ENCODE measurements at places on chromosomes 3 and 15.

DNA sequence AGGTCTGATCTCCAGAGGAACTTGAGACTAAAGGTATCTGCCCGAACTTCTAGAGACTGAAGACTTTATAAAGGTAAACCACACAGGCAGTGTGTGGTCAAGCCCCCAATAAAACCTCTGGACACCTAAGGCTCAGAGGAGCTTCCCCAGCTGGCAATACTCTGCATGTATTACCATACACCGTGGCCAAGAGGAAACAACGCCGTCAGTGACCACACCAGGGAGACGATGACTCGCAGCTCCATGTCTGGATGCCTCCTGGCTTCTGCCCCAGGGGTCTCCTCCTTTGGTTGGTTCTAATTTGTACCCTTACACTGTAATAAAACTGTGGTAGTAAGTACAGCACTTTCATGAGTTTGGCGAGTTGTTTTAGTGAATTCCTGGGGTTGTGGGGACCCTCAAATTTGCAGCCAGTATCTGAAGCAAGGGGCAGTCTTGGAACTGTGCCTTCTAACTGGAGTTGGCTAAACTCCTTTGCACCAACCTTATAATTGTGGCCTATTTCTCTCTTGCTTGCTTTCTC lies 32.1 kb upstream of the BCL2L10 start:
- no peak for DNase-seq

- no peak for DNase-seq
These were observed 11.9 kb downstream of the PRKAR2A start for GRCh38 chr3:48835650-48836366.

- no peak for DNase-seq
These were observed 23.7 kb upstream of the FURIN start for GRCh38 chr15:90844696-90845095.

DNA sequence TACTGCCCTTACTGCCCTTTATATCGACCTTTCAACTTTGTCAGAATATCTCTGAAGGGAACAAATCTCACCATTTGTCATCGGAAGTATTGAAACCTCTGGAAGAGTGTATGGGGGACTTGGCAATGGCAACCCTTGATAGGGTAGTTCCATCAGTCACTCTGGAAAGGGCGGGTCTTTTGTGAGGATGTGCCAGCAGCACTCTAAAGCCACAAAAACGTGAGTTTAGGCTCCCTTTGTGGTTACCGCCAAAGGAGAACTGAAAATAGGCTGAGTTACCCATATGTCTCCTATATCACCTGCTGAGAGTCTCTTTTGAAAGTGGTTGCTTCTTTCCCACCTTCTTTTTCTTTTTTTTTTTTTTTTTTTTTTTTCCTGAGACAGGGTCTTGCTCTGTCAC lies 296.8 kb upstream of the CHRM5 start:
- no peak for DNase-seq

DNA sequence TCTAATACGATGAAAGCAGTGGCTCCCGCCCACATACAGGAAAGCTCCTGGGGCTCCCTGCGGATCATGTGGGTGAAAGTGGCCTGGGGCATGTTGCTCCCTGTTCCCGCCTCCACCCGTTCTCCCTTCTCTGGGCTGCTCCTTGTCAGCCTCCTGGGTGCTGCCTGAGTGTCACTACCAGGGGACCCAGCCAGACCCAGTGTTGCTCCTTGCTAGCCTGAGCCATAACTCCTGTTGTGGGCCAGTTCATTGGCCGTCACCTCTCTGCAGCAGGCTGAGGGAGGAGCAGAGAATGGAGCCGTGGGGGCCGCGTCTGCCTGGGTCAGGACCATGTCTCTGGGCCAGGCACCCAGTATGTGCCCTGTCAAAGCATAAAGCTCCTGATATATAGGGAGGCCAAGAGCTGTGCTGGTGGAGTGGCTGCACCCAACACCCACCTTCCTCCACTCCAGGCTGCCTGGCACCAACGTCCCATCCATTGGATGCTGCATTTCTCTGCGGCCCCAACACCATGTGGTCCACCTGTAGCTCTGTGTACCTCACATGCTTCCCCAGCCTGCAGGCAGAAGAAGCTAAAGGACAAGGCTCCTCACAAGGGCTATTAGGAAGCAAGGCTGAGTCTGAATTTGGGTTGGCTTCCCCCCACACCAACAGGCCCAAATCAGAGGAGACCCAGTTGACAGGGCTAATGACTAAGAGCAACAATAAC lies 40.5 kb downstream of the KLF13 start:
- DNase-seq, result no peak

- no peak for DNase-seq
These were observed 70.3 kb upstream of the IQSEC1 start for GRCh38 chr3:13143381-13144004.

DNA sequence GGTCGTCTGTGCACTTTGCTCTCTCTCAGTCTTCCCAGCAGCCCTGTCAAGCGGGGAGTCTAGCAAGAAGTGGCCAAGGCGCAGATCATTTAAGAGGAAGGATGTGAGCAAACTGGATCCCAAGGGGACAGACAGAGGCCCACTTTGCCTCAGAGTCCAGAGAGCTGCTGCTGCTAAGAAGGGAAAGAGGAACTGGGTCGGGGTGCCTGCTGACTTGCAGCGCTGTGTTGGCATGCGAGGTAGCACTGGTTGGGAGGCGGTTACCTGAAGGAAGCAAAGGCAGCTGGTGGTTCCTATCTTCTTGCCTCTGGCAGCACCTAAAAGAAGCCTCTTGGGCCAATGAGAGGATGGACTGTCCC lies 28.1 kb downstream of the SMAD3 start:
- no peak for DNase-seq

DNA sequence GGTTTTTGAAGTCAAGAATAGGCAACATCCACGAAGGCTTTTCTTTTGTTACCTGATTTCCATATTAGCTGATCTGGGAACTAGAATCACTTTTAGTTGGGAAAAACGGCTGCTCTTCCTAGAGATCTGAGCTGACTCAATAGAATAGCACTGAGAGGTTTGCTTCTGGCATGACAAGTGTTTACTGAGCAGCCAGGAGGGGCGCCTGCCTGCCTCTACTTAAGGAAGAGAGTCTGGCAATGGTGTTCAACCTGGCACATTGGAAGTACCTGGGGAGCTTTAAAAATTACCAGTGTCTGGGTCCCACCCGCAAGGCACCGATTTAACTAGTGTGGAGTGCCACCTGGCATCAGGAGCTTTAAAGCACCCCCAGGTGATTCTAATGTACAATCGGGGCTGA lies 34.4 kb downstream of the FAM43A start:
- no peak for DNase-seq

GRCh38 chr15:101151288-101151687 lies 100.6 kb downstream of the CHSY1 start:
- no peak for DNase-seq

DNA sequence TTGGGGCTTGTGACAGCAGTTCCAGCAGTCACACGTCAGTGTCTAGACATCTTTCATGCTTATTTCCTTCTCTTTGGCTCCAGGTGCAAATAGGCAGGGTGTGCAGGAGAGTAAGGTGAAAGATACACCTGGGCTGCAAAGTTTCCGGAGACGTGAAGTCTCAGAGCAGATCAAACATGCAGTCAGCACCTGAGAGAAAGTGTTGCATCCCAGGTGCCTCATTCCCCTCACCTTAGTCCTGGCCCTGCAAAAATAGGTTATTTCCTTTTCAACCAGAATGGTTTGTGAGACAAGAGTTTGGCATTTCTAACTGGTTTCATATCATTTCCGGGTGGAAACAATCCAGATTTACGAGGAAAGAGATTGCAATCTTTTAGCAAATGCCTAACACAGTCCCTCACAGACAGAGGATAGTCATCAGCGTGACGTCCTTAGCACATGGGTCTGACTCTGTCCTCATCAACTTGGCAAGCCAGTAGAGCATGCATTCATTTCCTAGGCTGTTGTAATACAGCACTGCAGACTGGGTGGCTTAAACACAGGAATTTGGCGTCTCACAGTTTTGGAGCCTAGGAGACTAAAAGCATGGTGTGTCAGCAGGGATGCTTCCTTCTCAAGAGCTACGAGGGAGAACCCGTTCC lies 58.2 kb upstream of the ARRDC4 start:
- no peak for DNase-seq

DNA sequence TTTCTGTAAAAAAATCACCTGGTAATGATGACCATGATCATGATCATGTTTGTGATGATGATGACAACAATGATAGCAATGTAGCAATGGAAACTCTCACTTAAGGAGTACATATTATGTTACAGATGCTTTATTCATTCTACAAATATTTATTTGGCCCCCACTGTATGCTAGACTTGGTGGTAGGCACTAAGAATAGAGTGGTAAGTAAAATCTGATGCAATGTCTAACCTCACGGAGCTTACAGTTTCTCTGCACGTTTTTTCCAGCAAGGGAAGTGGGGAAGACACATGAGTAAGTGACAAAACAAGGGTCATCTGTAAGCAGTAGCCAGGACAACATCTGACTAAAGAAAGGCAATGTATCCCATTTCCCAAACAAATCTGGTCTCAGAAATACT lies 199.4 kb upstream of the MRPL3 start:
- no peak for DNase-seq

GRCh38 chr15:38073178-38073946 lies 138.9 kb downstream of the TMCO5A start:
- DNase-seq, result peak; percentile 2

DNA sequence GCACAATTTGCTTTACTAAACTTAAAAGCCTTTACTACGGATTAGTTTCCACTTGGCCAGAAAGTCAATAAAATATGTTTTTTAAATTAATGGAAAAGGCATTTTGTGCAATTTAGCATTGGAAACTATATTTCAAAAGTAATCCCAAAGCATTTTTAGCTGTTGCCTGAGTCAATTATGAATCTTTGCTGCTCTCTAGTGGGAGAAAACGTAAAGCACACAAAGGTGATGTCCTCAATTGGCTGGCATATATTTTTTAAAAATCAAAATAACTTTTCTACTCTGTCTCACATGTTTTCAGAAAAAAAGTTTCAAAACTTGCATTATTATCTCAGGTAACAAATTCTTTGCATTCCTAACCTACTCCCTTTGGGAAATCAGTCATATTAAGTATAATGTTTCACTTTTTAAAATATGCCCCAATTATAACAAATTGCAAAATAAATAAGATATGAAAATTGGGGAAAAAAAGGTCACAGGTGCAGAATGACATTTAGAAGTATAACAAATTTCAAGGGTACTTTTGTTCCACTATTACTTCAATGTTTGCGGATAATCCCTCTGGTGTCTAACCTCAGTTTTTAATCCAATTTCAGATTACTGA lies 47.2 kb upstream of the TEX55 start:
- peak; percentile 1 for DNase-seq

- no peak for DNase-seq
These were observed 123.2 kb downstream of the DNAJB8 start for GRCh38 chr3:128343287-128344051.

DNA sequence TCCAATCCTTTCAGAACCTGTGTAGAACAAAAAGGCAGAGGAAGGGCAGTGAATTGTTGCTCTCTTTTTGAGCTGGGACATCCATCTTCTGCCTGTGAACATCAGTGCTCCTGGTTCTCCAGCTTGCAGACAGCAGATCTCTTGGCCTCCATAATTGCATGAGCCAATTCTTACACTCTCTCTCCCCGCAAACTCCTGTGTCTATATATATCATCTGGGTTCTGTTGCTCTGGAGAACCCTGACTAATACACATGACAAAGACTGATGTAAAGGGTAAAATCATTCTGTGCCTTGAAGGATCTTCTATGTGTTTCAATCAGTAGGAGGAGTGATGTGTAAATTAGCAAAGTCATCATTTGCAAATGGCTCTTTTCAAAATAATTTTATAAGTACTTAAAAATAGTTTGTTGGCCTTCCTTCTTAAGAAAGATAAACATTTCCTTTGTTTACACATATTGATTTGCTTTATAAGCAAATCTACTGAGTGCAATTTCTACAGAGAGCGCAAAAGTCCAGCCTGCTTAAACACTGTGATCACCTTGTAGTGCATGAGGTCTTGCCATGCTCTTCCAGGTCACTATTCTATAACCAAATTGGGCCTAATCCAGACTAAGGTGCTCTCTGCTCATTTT lies 154.9 kb upstream of the ANKRD28 start:
- no peak for DNase-seq

GRCh38 chr3:38083871-38084333 lies 44.9 kb downstream of the DLEC1 start:
- DNase-seq, result no peak

DNA sequence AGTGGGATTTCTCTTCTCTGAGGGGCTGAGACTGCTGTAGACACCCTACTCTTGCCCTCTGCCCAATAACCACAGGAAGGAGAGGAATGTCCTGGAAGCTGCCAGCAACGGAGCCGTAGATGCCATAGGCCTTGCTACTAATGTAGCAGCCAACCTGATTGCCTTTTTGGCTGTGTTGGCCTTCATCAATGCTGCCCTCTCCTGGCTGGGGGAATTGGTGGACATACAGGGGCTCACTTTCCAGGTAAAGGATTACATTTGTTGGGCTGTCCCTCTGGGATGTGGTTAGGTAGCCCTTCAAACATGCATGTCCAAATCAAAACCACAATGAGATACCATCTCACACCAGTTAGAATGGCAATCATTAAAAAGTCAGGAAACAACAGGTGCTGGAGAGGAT lies 16.1 kb downstream of the SLC28A2 start:
- no peak for DNase-seq

DNA sequence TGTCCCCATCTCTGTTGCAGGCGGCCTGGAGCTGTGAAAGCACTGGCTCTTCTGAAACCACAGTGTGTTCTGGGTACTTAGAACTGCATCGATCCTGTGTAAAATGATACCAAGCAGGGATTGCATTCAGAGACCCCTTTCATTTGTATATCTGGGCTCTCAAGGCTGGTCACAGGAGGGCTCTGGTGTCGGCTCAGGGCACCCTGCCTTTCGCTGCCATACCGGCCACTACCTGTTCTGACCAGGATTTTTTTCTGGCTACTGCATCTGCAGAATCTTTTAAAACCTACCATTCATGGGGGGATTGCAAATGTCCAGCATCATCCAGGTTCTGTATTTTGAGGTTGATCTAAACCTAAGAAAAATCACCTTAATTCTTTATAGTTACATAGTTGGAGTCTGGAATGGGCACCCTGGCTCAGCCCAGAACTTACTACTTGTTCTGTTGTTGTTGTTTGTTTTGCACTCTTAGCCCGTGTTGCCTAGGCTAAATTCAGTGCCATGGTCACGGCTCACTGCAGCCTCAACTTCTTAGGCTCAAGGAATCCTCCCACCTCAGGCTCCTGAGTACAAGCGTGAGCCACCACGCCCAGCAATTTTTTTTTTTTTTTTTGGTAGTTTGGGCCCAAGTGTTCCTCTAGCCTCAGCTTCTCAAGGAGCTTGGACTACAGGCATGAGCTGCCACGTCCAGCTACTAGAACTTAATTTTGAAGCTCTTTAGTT lies 52.7 kb downstream of the TRIM71 start:
- no peak for DNase-seq

GRCh38 chr3:187641320-187642016 lies 28.7 kb downstream of the SST start:
- DNase-seq, result no peak

Measured in NCI-H2227 treated with DMSO at 0.1 percent for 48 hours (cell line).